A549 treated with GW870086 at 1 μM for 4 hours (cell line): ENCODE measurements at places on chromosomes 1 and 21. TPM values are rescaled to one million over a fixed set of nuclear protein-coding genes. Genes with fewer than 3 reads are reported as not detected.

Gene KLF17
- total RNA-seq = 0.57 to 0.67 TPM (median 0.63 TPM) in 5 replicates

Gene TGFB2
- 10.1 to 16.9 TPM (median 14.0 TPM) in 5 replicates for total RNA-seq

Gene GABPA
- 4.2 to 7.9 TPM (median 6.4 TPM) in 5 replicates for total RNA-seq

Gene SPRR1A
- not detected in 5 replicates for total RNA-seq

Gene PCP4
- total RNA-seq = not detected in 5 replicates

Gene SLC35D1
- total RNA-seq = 6.6 to 8.5 TPM (median 7.6 TPM) in 5 replicates

Gene SEC22B
- 6.5 to 8.7 TPM (median 8.2 TPM) in 5 replicates for total RNA-seq

Gene SDC3
- 7.9 to 9.7 TPM (median 8.3 TPM) in 5 replicates for total RNA-seq

Gene BCAS2
- 24.8 to 28.2 TPM (median 27.0 TPM) in 5 replicates for total RNA-seq

Gene BMP8A
- 0.13 to 0.31 TPM in 2 of 5 replicates, not detected in the others for total RNA-seq
